Stimulated activated CD4-positive, alpha-beta T cell treated with anti-CD3 and anti-CD28 coated beads, TNF-alpha, amount 100 ng/mL, for 48 hours (primary cell): ENCODE measurements at places on chromosomes 6 and 20.

DNA sequence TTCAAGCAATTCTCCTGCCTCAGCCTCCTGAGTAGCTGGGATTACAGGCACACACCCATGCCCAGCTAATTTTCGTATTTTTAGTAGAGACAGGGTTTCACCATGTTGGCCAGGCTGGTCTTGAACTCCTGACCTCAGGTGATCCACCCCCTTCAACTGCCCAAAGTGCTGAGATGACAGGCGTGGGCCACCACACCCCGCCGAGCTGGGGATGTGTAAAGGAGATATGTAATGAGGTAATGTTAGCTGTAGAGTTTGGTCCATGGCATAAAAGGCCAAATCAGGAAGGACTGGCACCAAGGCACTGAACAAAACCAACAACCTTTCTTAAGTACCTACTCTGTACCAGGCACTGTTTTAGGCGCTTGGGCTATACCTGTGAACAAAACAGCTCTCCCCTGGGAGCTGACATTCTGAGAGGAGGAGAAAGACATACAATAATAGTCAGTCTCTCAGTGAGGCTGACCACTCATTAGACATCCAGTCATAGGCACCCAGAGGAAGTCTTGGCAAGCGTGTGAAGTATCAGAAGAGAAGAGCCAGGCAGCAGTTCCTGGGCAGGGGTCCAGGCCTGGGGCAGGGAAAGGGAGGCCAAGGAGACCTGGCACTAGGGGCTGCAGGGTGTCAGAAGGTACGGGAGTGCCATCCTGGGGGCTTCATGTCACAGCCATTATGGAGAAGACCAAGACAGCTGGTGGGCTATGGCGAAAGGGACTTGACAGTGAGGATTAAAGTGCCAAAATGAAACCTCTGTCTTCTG lies 164.8 kb upstream of the DTNBP1 start:
- DNase-seq = no peak

DNA sequence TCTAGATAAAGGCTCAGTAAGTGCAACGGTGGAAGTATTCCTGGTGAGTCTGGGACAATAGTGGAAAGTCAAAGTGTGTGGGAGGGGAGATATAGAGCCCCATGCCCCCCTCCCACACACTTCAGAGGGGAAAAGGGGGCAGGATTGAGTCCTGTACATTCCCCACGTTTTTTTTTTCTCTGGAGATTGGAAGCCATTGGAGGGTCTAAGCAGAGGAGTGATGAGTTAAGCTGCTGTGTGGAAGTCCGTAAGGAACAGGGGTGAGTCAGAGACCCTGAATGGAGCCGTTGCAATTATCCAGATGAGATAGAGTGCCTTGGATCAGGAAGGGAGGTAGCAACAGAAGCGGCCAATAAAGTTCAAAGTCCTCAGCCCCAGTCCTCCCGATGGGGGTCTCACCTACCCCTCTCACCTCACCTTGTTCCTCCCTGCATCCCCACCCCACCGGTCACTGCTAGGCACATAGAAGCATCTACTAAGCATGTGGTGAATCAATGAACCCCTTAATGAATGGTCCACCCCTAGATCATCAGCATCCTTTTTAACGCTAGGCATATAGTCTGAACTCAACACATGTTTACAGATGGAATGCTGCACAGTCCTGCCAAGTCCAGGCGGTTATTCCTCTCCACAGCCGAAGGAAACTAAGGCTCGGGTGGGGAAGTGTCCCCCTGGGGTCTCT lies 662 bp upstream of the SLC9A8 start:
- DNase-seq = no peak

DNA sequence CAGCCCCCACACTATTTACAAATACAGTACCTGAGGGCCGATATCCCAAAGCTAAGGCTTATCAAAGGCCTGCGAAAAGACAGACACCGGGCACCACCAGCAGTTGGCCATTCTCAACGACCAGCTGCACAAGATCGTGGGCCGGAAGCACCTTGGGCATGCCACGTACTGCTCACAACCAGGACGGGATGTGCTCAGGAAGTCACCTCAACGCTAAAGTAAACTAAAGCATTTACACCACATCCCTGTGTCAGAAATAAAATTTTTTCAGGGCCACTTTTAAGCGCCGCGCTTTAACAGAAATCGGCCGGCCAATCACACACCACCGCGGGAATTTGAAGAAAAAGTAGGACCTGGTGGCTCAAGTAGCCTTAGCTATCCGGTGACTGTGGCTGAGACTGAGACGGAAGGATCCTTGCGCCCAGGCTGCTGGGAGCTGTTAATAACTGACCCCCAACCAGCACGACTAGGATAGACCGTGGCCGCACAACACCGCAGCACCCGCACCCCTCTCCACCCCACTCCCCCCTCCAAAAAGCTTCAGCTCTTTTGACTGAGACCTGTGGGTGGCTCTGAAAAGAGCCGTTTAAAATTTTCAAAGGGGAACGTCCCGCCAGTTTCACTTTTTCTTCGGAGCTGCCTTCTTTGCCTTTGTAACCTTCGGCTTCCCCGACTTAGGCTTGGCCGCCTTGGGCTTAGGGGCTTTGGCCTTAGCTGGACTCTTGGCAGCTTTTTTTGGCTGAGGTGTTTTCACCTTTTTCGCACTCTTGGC lies 131.2 kb upstream of the BTN3A2 start:
- peak; percentile 74 for DNase-seq

DNA sequence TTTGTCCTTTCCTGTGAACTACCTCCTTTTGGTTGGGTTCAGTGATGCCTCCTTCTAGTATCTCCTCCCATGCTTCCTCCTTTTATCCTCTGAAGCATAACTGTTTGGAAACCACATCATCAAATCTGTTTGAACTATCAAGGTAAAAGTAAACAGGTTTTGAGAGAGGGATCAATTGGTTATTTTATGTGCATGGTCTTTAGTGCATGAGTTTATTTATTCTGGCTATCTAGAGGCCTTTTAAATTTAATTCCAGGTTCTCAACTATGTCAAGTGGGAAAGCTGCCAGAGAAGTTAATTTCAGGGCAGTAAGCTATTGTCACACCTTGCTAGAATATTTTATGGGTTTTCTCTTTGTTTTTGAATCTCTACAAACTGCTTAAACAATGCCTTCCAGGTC lies 54.1 kb downstream of the WASF1 start:
- no peak for DNase-seq

GRCh38 chr6:11964729-11965335 lies 47.3 kb upstream of the HIVEP1 start:
- no peak for DNase-seq

DNA sequence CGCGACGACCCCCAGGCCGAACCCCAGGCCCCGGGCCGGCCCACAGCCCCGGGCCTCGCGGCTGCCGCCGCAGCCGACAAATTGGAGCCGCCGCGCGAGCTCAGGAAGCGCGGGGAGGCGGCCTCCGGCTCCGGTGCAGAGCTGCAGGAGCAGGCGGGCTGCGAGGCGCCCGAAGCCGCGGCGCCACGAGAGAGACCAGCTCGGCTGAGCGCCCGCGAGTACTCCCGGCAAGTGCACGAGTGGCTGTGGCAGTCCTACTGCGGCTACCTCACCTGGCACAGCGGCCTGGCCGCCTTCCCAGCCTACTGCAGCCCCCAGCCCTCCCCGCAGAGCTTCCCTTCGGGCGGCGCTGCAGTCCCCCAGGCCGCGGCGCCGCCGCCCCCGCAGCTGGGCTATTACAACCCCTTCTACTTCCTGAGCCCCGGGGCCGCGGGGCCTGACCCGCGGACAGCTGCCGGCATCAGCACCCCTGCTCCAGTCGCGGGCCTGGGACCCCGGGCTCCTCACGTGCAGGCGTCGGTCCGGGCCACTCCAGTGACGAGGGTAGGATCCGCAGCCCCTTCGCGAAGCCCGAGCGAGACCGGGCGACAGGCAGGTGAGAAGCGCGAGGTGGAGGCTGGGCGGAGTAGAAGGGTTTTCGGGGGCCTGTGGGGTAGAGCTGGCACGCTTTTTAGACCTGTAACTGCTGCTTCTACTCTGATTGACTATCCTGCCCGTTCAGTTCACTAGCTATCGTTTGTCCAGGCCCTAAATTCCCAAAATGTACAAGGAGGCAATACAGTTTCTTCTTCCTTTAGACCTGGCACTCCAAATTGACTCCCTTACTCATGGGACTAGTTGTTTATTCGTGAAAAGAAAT lies 654 bp downstream of the FAM8A1 start:
- DNase-seq = peak; percentile 44

DNA sequence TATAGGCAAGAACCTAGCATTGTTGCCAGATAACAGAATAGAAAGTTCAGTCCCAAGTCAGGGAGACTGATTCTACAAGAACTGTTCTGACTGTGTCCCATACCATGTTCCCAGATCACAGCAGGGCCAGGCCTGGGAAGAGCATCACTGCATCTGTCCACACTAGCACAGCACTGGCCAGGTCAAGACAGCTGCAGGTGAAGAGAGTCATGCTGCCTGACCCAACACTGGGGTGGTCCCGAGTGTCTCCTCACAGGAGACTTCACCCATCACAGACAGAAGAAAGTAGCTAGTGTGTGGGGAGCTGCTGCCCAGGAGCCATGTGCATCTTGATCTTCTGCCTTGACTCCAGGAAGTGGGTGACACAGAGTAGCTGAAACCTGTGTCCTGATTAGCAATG lies 1.3 kb upstream of the CST9L start:
- no peak for DNase-seq

DNA sequence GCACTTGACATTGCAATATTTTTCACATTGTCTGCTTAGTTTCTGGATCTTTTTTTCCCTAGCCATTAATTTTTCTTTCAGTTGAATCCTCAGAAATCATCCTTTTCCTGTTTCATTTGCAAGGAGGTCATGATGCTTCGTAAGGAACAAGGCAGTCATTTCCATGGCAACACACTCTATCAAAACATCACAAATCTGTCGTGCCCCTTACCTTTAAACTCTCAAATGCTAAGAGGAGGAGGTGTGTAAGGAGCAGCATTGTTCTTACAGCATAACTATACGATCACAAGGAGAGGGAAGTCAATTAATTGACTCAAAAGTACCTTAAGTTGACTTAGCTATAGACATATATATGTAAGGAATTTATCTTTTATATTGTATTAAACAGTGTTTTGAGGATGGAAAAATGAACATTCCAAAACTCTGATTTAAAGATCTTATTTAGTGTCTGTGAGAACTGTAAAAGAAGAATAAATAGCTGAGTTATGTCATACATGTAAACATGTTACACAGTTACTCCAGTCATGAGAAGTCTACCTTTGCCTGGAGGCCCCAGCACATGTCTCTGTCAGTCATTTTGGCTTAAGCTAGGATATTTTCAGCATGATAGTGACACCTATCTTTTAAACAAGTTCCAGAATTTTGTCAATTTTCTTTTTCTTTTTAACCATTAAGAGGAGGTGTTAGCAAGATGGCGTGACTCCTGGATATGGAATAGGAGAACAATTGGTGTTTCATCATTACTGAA lies 41.6 kb downstream of the CDKAL1 start:
- no peak for DNase-seq

DNA sequence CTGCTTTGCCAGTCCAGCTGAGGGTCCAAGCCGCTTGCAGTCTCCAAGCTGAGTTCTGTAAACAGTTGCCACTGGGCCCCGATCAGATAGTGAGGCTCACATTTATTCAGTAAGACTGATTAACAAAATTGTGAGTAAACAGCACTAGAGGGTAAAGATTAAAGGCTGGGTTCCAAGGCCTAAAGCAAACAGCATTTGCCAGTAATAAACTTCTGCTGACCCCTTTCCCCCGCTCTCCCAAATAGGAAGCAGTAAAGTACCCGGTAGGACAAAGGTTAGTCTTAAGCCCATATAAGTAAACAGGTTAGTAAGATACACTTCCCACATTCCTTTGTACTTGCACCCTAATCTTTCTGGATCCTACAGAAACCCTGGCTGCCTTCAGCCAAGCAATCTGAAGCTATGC lies 181.8 kb downstream of the MEI4 start:
- no peak for DNase-seq

DNA sequence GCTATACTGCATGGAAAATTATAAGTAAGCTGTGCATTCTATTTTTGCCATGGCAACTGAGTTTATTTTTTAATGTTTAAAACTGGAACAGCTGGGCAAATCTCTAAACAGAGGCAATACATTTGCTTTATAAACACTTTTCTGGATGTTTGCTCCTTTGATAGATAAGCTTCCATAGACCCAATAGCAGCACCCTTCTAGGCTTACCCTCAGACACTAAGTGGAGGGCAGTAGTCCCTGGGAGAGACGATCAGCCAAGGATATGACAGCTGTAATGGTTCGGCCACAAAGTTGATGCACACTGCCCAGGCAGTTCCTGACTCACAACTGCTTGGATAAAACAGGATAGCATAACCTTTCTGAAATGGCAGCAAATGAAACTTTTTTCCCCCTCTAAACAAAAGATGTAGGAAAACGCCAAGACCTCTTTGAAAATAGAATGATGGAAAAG lies 8.5 kb upstream of the MRPS10 start:
- no peak for DNase-seq

DNA sequence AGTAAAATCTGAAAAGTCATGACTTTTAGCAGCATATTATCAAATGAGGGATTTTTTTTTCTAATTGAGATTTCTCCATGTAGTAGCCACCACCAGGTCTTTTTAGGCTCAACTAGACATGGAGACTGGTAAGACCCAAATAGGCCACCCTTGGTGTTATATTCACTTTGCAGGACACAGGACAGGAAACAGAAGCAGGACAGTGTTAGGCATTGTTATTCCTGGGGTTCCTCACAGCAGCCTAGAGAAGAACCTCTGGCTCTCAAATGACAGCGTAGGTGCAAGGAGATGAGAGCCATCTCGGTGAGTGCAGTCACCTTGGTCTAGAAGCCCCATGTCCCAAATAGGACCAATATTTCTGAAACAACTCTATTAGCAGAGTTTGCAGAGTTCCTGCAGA lies 19.2 kb upstream of the PBOV1 start:
- no peak for DNase-seq

GRCh38 chr6:139135578-139136545 lies 982 bp downstream of the HECA start:
- no peak for DNase-seq

GRCh38 chr6:25014791-25015560 lies 79.2 kb upstream of the RIPOR2 start:
- DNase-seq = no peak

DNA sequence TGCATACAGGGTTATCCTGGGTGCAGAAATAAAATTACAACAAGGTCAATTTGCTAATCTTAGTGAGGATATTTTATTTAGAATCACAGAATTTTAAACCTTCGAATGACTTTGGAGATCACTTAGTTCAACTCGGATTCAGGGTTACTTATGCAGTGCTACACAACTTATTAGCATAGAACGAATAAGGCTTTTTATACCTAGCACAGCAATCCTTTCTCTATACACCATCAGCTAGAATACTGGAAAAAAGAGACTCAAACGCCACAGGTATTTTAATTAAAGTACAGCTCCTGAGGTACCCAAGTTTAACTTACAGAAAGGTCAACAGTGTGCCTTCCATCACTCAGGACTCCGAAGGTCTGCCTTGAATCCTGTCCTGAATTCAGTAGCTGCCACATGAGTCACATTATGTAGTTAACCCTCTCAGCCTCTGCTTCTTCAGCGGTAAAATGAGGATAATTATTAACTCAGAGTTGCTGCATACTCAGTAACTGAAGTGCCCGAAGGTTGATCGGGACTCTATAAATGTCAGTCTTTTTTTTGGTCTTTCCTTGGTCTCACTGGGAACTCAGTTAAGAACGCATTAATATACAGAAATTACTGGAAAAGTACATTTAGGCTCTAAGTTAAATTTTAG lies 6.0 kb upstream of the QKI start:
- DNase-seq = no peak
